ENCODE measurements at places on chromosomes 2 and 18. TPM values are rescaled to one million over a fixed set of nuclear protein-coding genes. Genes with fewer than 3 reads are reported as not detected.
A peak's percentile ranks its signal among the peaks of the same experiment; 100 is the strongest.

DNA sequence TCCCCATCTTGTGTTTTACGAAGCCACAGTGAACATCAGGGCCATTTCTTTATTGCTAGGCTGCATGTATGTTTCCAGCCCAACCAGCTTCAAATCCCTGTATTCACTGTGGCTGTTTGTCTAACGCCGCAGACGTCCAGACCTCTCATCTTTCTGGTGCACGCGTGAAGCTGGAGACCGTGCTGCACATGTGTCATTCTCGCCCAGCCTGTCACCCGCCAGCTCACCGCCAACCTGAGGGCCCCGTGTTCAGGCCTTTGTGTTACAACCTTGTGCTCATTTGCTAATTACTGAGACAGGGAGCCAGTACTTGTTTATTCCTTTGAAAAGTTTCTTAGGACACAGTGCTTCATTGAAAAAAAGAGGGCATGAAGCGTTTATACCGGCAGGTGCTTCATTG lies 21.4 kb downstream of the SALL3 start:
- DNase-seq = no peak

- DNase-seq = no peak
Observed at GRCh38 chr2:37527361-37527760, 144.1 kb downstream of the CDC42EP3 start.

- DNase-seq = peak; percentile 88
Observed at GRCh38 chr2:208025037-208025813, at the start of gene PLEKHM3. Gene PLEKHM3 (minus strand): TSS chr2:208025527. CDS start chr2:208001639, 23,888 bp downstream.

GRCh38 chr2:120381192-120381591 lies 35.3 kb downstream of the INHBB start:
- no peak for DNase-seq

GRCh38 chr2:201859949-201860348 lies 53.6 kb downstream of the CDK15 start:
- no peak for DNase-seq

GRCh38 chr2:75309596-75310463 lies 110.5 kb upstream of the TACR1 start:
- no peak for DNase-seq

DNA sequence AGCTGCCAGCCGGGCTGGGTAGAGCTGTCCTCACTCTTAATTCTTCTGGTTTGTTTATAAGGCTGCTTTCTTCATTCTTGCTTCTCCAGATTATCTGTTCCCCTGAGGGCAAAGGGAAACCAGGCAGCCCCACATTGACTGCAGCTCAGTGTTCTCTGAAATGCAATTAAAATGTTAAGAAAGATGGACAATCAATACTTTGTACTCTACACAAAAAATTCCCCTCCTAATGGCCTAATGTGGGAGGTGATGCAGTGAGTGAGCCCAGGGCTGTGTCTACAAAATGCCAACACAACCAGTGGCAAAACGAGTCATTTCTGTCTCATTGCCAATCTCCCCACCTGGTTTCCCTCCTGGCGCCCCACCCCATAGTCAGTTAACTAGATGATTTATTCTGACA lies 541.7 kb upstream of the RAB6C start:
- no peak for DNase-seq

- no peak for DNase-seq
Observed at GRCh38 chr2:124822516-124822915, 797.4 kb downstream of the CNTNAP5 start.

DNA sequence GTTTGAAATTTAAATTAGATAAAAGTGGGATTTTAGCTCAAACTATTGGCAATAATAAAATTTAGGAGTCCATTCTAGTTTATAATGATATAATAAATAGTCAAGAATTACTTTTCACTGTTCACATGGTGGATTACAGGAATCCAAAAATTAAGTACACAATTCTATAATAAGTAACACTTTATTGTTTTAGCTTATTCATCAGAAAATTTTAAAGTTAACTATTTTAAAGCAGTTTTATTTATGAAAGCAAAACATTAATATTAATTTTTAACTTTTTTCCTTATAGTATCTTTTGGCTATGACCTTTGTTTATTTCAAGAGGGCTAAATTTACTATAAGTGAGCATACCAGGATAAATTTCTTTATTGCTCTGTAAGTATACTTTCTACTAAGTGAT lies 11.4 kb downstream of the SPDYA start:
- DNase-seq = no peak

DNA sequence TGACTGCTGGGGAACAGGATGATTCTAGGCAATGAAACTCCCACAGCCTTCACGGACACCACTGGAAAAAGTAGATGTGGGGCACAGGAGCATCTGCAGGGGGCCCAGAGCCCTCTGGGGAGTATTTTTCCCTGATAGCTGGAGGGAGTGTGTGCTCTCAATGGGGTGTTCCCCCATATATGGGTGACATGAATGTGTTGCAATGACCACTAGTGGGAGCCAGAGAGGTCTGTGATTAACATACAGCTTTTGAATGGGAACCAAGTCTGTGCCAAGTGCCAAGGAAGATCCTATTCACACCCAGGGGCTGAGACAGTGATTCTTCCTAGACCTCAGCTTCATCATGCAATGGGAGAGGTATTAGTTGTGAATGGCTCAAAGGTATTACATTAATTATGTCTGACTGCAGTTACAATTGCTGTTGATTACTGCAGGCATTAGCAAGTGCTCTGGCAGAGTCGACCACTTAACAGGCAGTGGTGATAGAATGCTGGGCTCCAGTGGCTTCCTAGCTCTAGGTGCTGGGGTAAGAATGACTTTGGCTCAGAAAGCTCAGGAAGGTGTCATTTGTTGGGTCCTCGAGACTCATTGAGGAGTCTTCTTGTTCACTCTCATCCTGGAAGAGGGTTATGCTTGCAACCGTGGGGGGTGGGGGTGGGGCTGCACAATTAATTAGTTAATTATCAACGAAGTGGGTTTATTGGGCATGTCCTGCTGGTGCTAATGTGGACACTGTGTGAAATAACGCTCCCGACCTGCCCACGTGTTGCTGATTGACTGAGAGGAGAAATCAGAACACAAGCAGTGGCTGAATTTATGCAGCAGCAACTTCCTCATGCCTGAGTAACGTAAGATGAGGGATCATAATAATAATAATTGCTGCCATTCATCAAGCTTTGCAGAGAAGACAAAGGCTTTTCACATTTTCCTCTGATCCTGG lies 194.1 kb downstream of the CLIP4 start:
- peak; percentile 65 for DNase-seq

DNA sequence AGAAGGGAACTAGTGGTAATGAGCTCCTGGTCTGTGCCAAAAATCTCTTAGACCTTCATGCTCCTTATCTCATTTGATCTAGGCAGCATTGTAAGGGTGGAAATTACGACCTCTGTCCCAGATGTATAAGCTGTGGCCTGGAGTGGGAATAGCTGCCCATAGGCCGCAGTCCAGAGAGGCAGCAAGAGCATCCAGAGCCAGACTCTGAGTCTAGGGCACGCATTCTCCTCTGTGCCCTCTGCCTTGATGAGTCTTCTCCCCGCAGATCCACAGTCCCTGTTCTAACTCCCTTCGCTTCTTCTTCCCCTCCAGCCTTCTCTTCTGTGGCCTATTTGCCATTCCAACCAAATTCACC lies 304.6 kb downstream of the MYCN start:
- DNase-seq = no peak

- peak; percentile 12 for DNase-seq
Observed at GRCh38 chr18:42030586-42031182, 75.7 kb downstream of the PIK3C3 start.

DNA sequence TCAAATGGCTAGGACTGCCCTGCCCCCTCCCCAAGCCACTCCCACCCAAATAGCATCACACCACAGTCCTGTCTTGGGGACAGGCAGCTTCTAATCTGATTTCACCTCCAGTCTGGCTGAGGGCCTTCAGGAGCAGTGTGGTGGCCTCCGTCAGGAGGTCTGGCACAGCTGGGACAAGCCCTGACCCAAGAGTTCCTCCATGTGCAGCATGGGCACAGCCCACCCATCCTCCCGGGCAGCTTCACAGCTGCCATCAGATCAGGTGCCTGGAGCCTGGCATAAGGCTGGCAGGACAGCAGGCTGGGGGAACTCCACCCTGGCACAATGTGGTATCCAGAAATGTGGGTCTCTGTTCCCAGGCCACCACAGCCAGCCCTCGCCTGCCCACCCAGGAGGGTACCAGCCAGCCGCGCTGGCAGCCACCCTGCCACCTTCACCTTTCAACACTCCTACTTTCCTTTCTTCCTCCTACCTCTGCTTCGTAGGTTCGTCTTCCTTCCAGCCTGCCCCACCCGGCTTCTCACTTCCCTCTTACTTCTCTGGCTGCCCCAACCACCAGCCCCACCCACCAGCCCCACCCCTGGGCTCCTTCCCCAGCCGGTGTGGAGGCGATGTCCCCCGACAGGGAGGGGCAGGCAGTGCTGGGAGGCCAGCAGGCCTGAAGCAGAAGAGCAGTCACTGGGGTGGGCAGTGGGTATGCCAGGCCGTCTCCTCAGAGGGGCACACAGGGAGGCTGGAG lies at the start of gene CAPG:
CAPG (minus strand) TSS at position 522 of the 739 bp plus-strand sequence. CDS start 8,221 bp downstream, outside the sequence.
- DNase-seq = no peak

- no peak for DNase-seq
Observed at GRCh38 chr2:176852667-176853066, 359.9 kb upstream of the HNRNPA3 start.

DNA sequence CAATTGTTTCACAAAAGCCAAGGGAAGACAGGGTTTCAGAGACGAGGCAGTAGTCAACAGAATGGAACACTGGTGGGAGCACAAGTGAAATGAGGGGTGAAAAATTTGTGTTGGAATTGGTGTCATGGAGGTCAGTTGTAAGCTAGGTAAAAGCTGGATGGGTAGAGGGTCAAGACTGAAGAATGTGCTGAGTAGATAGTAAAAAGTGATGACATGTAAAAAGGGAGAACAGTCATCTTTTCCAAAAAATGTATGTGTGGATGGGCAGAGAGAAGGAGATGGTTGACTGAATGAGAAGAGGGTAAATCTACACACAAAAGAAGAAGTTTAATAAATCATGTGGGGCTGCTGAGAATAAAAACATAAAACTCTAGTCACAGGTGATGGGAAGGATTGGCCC lies 92.7 kb upstream of the COL3A1 start:
- DNase-seq = no peak

GRCh38 chr2:112048887-112049286 lies 6.2 kb upstream of the TMEM87B start:
- peak; percentile 30 for DNase-seq

The DYSF gene
- total RNA-seq = 2.4 TPM

The DNER gene
- 4.0 TPM for total RNA-seq

The ALKAL2 gene
- 0.63 TPM for total RNA-seq

The RIT2 gene
- not detected for total RNA-seq

The RTP5 gene
- total RNA-seq = not detected

The SLC4A5 gene
- total RNA-seq = 3.0 TPM

The KIAA2012 gene
- 0.07 TPM for total RNA-seq

The STON1 gene
- 15.0 TPM for total RNA-seq

The TMEM247 gene
- total RNA-seq = not detected

The VPS4B gene
- total RNA-seq = 34.2 TPM

The SLC8A1 gene
- total RNA-seq = 4.7 TPM

The MEX3C gene
- 70.7 TPM for total RNA-seq

The UGT1A9 gene
- not detected for total RNA-seq

The FOXI3 gene
- total RNA-seq = 0.12 TPM

The WDR75 gene
- 53.2 TPM for total RNA-seq

The EN1 gene
- total RNA-seq = 12.6 TPM

The IL1B gene
- not detected for total RNA-seq

Data from neural crest cell (in vitro differentiated cells).